ENCODE measurements at places on chromosomes 11 and 22.

DNA sequence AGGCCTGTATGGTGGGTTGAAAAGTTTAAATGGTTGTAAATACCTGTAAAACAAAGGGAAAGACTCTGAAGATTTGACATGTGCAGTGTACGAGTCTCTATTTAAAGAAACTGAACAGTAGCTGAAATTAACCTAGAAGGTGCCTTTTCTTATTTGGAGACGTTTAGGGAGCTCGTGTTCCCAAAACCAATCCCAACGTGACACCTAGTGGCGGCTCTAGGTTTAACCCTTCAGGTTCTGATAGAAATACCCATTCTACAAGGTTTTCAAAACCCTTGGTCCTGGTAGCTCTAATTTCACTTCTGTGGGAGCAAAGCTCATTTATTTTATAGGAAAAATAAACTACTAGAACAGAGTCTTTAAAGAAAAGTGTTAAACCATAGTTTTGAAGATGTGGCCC lies 258.3 kb downstream of the LRRC4C start:
- no peak for DNase-seq

- DNase-seq: no peak
These were observed 922 bp downstream of the CRACR2B start for GRCh38 chr11:828506-829175.

DNA sequence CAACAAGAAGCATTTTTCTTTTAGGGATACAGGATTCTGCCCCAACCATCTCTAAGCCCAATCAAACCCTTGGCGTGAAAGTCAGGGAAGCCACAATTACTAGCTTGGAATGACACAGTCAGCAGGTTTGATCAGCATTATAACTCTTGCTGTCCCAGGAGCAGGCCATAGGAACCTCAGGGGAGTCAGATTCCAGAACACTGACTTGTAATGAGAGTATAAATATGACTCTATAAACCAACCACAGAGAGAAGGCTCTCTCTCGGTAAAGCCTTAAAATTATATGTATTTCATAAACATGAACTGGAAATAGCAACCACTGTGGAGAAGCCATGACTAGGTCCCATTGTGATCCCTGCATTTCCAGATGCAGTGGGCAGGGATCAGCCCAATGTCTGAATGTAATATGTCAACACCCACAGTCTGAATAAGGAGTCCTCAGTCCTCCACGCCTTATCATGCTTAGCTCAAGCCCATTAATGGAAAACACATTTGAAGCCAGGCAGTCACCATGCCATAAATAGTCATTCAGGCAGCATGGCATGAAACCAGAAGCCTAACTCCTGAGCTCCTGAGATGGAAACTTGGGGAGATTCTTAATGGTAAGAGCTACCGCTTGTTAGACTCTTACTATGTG lies 99.1 kb upstream of the MTNR1B start:
- no peak for DNase-seq

DNA sequence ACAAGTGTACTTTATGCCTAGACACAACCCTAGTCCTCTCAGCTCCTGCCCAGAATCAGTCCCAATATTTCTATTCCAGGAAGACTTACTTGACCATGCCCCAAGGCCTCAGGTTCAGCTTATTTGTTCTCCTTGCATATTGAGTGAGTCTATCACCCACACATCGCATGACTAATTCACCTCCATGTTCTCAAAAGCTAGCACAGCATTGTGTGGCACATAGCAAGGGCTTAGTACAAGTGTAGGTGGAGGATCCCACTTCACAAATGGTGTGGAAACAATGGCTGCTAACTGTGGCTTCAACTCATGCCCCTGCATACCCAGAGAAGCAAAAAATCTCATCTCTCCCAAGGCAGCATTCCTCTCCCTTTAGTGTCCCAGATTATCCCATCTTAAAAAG lies 602.6 kb upstream of the API5 start:
- DNase-seq: no peak

GRCh38 chr11:22920939-22921565 lies 60.8 kb upstream of the CCDC179 start:
- DNase-seq: no peak

DNA sequence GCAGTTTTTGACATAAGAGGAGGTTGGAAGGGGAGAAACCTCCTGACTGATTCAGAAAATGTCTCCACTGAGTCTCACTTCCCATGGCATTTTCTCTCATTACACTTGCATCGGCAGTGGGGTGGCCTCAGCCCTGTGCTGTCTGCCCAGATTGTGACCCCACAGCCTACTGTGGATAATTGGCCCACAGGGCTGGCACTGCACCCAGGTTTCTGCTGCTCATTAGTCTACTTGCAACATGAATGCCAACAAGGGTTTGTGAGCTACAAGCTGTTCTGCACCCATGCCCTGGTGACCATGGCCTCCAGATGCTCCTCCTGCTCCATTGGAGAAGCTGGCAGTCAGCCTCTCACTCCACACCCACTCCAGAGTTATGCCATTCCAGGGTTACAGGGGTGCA lies 296.0 kb downstream of the CTTN start:
- DNase-seq: no peak

DNA sequence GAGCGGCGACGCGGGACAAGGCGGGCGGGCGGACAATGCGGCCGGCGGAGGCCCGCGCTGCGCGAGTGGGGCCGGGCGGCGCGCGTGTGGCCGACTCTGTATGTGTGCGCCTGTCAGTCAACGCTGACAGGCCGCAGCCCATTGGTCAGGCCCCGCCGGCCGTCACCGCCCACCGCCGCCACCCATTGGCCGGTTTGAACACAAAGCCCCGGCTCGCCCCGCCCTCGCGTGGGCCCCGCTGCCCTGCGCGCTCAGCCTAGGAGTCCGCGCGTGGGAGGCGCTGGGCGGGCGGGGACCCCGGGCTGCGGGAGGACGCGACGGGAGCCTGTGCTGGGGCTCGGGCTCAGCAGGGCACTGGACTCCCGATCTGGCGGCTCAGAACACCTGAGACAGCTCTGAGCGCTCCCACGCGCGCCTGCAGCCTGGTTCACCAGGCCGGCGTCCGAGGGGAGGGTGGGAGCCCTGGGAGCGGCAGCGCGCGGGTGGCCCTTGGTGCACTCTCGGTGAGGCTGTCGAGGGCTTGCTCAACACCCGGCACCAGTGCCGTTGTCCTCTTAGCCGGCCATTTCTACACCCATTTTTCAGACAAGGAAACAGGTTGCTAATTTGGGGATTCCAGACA lies at the start of gene SUN2:
SUN2 (minus strand) TSS at position 88 of the 622 bp plus-strand sequence. CDS start 3,370 bp downstream, outside the sequence.
- DNase-seq: peak; percentile 91

DNA sequence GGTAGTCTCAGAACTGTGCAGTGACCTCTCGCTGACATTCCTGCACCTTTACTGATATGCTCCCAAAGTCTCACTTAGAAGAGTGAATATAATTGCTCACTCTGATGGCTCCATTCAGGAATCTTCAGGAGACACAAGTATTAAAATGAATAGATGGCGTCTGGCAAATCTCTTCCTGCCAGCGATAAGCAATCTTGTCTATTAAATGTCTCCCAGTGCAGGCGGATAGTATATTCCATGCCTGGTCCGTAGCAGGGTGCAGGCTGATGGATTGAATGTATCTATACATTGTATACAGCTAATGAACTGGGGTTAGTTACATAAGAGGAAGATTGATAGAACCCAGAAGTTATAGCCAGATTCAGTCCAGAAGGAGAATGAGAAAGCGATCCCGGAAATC lies 575.3 kb downstream of the NTM start:
- DNase-seq: no peak

GRCh38 chr11:36774603-36775002 lies 176.6 kb upstream of the RAG2 start:
- DNase-seq: no peak

- no peak for DNase-seq
These were observed 159.9 kb downstream of the CCDC34 start for GRCh38 chr11:27203077-27203647.

DNA sequence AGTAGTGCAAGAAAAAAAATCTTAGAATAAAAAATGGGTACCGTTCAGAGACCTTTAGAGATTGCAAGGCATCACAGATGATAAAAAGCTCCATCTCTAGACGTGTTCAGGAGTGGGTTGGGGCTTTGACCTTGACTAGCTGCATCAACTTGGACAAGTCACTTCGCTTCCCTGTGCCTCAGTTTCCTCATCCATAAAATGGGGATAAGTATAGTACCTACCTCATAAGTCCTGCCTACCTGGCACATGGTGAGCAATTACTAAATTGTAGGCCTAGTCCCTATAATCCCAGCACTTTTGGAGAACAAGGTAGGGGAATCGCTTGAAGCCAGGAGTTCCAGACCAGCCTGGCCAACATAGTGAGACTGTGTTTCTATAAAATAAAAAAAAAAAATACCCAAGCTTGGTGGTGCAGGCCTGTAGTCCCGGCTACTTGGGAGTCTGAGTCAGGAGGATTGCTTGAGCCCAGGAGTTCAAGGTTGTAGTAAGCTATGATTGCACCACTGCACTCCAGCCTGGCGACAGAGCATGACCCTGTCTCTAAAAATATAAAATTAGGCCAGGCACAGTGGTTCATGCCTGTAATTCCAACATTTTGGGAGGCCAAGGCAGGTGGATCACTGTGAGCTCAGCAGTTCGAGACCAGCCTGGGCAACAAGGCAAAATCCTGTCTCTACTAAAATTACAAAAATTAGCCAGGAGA lies 6.0 kb upstream of the F2 start:
- DNase-seq: no peak

DNA sequence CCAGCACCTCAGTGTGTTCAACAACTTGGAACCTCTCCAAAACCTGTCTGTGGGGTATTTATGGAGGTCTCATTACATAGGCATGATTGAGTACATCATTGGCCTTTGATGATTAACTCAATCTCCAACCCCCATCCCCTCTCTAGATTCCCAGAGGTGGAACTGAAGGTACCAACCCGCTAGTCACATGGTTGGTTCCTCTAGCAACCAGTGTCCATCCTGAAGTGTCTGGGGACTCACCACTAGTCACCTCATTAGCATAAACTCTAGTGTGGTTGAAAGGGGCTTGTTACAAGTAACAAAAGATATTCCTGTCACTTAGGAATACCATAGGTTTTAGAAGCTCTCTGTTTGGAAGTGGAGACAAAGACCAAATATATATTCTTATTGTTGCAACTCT lies 40.3 kb downstream of the SIK2 start:
- no peak for DNase-seq

DNA sequence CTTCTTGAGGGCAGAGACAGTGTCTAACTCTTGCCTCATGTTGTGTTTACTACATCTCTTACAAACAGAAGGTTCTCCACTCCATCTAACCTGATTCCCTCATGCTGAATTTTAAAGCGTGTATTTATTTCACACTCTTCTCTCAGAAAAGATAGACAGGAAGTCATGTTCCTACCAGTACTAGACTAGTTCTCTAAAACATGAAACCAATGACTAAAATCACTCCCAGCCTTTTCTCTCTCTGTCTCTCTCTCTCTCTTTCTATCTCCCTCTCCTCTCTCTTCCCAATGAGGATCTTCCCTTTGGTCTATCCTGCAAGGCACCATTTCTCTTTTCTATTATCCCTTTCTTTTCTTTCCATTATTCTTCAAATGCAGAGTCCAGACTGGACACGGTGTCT lies 391.9 kb upstream of the CADM1 start:
- no peak for DNase-seq

GRCh38 chr22:19820880-19821522 lies 33.7 kb downstream of the GNB1L start:
- DNase-seq: no peak

DNA sequence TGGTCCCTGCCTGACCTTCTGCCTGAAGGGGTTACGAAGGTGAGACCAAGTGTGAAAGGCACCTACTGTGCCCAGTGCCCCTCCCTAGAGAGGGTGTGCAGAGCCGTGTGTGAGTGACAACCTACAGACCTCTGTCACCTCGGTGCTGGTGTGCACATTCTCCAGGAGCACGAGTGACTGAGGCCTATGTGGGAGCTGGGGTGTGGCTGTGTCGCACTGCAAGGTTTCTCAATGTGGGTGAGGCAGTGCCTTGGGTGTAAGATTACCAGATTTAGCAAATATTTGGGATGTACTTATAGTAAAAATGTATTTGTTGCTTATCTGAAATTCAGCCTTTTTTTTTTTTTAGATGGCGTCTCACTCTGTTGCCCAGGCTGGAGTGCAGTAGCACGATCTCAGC lies 5.6 kb downstream of the STARD10 start:
- DNase-seq: no peak

DNA sequence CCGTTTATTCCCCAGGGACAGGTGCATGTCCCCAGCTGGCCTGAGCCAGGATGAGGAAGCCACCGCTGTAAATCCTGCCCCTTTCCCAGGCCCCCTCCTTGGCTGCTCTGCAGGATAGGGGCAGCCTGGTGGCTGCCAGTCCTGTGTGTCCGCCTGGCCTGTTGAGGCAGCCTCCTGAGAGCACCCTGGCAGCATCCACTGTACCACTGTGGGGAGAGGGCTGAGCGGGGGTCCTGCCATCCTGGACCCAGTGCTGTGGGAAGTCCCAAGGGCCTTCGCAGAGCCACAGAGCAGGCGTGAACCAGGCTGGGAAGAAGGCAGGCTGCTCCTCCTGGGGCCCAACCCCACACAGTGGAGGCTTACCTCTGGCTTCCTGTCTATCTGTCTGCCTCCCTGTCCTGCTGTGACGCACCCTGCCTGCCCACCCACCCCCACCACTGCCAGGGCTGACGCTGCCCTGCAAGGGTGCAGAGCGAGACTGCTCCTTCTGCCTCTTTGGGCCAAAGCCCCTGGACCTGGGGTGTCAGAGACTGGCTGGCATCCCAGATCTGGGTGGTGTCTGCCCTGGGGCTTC lies 8.4 kb downstream of the KCTD17 start:
- no peak for DNase-seq

DNA sequence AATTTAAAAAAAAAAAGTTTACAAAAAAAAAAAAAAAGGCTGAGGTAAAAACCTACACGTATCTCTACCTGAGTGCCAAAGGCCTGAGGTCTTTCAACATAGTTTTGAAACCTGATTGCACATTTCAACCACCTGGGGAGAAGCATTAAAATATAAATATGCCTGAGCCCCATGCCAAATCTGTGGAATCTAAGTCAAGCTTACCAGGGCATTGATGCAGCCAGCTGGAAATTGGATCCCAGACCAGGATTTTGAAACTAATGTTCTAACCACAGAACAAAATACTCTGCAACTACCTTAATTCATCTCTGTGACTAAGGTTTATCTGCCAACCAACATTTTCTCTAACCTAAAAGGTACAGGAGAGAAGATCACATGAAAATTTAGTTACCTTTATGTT lies 38.8 kb upstream of the CHRNA10 start:
- no peak for DNase-seq

DNA sequence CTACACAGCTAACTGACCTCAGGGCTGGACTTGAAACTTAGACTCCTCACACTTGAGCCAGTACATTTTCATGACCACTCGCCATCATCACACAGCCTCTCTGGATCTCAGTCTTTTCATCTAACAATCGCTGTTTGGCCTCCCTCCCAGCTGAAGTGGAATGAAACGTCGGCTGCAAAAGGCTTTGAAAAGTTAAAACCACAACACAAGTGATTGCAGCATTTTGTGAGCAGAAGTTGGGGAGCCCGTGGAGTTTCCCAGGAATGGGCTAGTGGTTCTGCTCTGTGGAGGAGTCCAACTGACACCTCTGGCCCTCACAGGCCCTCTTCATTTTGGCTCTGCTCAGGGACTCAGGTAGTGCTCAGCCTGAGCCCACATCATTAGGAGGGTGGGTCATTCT lies 35.9 kb upstream of the TRIM29 start:
- DNase-seq: no peak
